Skeletal muscle tissue (tissue), 5 donors: ENCODE measurements at places on chromosomes 1 and 21. TPM values are rescaled to one million over a fixed set of nuclear protein-coding genes. Genes with fewer than 3 reads are reported as not detected.

The ASCL5 gene
- total RNA-seq = not detected

The PTPRC gene
- total RNA-seq = 15.7 TPM

The SLC45A3 gene
- total RNA-seq = 2.1 TPM

The ITLN2 gene
- not detected for total RNA-seq

The NOS1AP gene
- total RNA-seq = under 0.01 TPM

The MR1 gene
- 2.6 TPM for total RNA-seq

The DCDC2B gene
- total RNA-seq = not detected

The EFHD2 gene
- 12.5 TPM for total RNA-seq

The C1orf87 gene
- total RNA-seq = not detected

The RNF19B gene
- 5.7 TPM for total RNA-seq

The KCNH1 gene
- total RNA-seq = 0.52 TPM

The KIF17 gene
- total RNA-seq = 3.7 TPM

The IL23R gene
- not detected for total RNA-seq

The PLD5 gene
- 0.52 TPM for total RNA-seq

The AIDA gene
- 34.4 TPM for total RNA-seq

The ZNF436 gene
- 67.3 TPM for total RNA-seq

The SYCP1 gene
- total RNA-seq = not detected

The PROX1 gene
- total RNA-seq = 6.3 TPM

The SPATA45 gene
- 1.6 TPM for total RNA-seq

The CHAF1B gene
- 2.1 TPM for total RNA-seq

The ADCY10 gene
- total RNA-seq = under 0.01 TPM

The TRIM58 gene
- total RNA-seq = 5.2 TPM

The AKNAD1 gene
- total RNA-seq = under 0.01 TPM

The PRELP gene
- 1.0 TPM for total RNA-seq

The TMEM234 gene
- total RNA-seq = 10.4 TPM

The TRIM17 gene
- total RNA-seq = 0.52 TPM
